Posterior cingulate gyrus (tissue), 11 donors: ENCODE measurements at places on chromosomes 16 and 17.

DNA sequence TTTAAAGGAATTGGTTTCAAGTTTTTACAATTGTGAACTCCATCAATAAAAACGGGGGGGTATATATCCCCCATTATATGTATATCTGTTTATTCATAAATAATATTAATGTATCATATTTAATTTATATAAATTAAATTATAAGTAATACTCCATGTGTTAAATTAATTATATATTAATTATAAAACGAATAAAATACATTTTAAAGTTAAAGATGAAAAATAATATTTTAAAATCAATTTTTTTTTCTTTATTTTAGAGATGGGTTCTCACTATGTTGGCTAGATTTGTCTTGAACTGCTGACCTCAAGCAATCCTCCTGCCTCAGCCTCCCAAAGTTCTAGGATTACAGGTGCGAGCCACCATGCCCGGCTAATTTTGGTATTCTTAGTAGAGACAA is 17.4 kb upstream of the PSMD11 start:
- DNase-seq: no peak

GRCh38 chr17:14353861-14354474 is 53.1 kb downstream of the HS3ST3B1 start:
- no peak for DNase-seq

DNA sequence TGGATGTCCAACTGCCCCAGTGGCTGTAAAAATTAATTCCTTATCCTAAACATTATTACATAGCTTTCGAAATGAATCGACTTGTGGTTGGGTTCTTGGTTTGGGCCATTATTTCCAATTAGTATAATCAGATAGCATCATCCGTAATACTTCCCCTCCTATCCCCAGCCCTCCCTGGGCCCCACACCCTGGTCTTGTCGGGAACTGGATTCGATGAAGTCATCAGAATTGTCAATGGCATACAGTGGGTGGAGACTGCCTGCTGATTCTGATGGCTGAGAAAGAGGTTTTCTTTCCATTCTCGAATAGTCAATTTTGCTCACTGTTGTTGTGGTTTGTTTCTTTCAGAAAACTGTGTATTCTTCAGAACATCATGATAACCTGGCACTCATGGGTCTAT is 395.1 kb downstream of the SEC14L1 start:
- DNase-seq: no peak

GRCh38 chr17:57523926-57524632 is 221.0 kb downstream of the CCDC182 start:
- no peak for DNase-seq

- DNase-seq: no peak
Measured at GRCh38 chr16:89563639-89564392, 3.3 kb downstream of the RPL13 start.

- no peak for DNase-seq
Measured at GRCh38 chr16:70705056-70705455, 19.2 kb upstream of the MTSS2 start.

DNA sequence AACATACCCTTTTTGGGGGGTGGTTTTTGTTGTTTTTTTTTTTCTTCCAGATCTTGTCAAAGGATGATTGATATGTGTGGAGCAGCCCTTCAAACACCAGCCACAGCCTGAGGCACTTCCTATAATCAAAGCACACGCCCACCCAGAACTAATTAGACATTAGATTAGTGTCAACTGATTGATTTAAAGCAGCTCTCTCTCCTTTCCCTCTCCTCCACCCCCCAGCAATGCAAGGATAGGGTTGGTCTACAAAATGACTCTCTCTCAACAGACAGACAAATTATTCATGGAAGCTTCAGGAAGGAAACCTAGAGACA is 250.3 kb upstream of the SOX9 start:
- no peak for DNase-seq

GRCh38 chr17:2602597-2603017 is 9.2 kb downstream of the PAFAH1B1 start:
- DNase-seq: no peak

DNA sequence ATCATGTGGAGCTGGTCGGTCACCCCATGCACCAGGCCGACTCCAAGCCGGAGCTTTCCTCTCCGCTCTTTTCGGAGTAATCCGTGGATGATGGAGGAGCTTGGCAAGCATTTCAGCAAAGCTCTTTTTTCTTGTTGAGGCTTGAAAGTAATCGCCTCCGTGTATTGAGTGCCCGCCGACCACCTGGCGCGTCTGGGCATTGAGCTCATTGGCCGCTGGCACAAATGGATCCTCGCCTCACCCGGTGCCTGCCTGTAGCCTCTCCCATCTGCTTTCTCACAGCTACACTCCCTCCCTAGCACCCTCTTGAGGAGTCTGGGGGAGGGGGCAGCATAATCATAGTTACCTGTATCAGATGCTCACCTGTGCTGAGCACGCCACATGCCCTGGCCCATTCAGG is 148.9 kb downstream of the CMIP start:
- DNase-seq: peak; percentile 72

DNA sequence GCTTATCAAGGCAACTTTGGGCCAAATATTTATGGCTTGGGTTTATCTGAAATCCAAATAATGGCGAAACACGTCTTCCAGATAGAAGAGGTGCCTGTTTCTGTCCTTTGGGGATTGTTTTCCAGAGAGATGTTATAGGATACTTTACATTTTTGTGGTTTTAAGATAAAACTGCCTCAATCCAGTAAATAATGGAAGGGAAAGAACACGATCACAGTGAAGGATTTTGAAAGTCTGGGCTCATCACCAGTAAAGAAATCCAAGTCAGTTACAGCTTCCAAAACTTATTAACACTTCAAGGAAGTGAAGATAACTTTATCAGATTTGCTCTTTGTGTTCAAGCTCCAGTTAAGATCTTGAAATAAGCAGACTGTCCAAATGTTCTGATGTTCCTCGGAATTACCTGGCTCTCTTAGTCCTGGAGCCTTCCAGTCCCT is 30.1 kb downstream of the DNAH2 start:
- no peak for DNase-seq

DNA sequence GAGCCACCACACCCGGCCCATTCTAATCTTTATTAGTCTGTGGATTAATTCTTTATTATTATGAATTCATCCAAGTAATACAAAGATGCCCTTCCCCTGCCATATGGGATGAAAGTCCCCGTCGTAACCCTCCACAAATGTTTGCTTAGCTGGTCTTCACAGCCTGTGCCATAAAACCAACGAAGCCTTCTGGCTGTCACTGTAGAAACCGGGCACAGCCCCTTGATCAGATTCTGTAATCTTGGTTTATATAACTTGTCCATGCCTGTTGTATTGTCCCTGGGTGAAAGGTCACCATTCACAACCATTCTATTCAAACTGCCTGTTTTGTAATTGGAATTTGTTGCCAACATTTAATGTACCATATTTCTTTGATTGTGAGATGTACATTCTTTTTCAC is 66.5 kb downstream of the ATP2C2 start:
- no peak for DNase-seq

DNA sequence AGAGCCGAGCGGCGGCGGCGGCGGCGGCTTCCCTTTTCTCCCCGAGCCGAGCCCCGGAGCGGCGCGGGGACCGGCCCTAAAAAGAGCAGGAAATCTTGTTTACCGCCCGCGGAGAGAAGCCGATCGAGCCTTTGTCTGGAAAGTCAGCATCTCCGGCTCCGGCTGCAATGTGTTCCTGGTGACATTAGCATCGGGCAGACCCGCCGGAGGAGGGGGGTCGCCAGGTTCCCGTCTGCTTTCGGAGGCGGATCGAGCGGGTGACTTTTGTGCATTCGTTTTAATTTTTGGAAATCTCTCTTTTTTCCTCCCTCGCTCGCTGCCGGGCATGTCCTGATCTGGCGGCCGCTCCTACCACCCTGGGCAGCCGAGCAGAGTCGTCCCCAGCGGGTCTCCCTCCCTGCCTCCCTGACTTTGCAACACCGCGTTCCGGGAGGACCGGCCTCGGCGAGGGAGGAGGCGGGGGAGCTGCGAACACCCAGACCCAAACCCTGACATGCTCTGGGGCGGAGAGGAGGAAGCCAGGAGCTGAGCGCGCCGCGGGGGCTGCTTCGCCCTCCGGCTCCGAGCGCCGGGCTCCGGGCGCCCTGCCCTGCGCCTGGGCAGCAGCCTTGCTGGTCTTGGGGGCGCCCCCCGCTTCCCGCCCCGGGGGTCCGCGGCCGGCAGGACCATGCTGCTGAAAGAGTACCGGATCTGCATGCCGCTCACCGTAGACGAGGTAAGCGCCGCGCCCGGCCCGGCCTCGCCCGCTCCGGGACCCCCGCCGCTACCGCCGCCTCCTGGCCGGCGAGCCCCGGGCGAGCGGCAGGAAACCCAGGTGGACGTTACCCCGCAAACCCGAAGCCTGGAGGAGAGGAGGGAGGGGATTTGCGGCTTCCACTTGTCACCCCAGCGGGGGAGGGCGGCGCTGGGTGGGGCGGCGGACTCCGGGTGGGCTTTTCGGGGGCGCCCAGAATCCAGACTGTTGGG is 690 bp downstream of the PITPNC1 start:
- peak; percentile 22 for DNase-seq

DNA sequence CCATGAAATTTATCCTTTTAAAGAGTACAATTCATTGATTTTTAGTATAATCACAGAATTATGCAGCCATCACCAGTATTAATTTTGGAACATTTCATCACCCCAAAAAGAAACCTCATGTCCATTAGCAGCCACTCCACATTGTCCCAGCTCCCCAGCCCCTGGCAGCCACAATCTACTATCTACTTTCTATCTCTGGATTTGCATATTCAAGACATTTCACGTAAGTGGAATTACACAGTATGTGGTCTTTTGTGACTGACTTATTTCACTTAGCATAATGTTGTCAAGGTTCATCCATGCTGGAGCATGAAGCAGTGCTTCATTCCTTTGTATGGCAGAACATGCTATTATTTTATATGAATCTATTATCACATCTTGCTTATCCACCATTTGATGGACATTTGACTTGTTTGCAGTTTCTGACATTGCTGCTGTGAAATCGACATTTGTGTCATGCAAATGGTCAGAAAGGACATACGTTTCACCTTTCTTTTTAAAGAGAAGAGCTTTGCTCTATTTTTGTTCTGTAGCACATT is 10.7 kb downstream of the METTL9 start:
- no peak for DNase-seq

- no peak for DNase-seq
Measured at GRCh38 chr17:30449480-30449879, 27.7 kb upstream of the GOSR1 start.

DNA sequence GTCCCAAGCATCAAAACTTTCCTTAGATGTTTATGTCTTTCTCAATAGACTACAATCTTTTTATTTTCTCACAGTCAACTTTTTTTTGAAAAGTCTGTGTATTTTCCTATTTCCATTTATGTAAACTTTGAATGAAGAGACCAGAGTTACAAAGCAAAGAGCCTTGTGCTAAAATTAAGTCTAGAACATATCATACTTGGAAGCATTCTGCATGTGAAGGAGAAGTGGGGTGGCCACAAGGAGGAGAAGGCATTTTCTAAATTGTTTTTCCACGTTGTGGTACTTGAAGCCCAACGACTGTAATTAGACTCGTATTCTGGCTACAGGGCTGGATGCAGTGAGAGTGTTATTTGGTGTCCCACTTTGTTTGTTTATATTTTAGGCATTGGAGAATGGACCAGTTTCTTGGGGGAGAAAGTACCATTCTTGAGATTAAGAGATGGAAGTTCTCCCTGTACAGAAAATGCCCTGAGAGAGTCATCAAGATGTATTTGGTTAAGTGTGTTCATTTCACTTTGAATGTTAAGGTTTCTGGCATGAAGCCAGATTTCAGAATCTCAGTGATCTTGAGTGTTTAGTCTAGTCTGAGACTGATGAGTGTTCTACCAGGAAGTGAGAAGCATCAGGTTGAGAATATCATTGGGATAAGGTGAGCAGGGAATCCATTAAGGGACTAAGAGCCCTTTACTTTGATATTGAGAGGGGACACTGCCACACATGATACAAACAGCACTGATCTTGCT is 71.6 kb downstream of the MAP2K6 start:
- DNase-seq: no peak
